ENCODE measurements at places on chromosomes 1 and 21.

GRCh38 chr1:28775121-28775942 is 36.6 kb upstream of the OPRD1 start:
- DNase-seq = peak; percentile 40

GRCh38 chr1:23644555-23644866 is 47.1 kb upstream of the RPL11 start:
- no peak for DNase-seq

GRCh38 chr1:26582836-26583460 is 53.4 kb downstream of the RPS6KA1 start:
- DNase-seq = no peak

- no peak for DNase-seq
Measured at GRCh38 chr1:147669469-147670318, 630 bp downstream of the ACP6 start.

DNA sequence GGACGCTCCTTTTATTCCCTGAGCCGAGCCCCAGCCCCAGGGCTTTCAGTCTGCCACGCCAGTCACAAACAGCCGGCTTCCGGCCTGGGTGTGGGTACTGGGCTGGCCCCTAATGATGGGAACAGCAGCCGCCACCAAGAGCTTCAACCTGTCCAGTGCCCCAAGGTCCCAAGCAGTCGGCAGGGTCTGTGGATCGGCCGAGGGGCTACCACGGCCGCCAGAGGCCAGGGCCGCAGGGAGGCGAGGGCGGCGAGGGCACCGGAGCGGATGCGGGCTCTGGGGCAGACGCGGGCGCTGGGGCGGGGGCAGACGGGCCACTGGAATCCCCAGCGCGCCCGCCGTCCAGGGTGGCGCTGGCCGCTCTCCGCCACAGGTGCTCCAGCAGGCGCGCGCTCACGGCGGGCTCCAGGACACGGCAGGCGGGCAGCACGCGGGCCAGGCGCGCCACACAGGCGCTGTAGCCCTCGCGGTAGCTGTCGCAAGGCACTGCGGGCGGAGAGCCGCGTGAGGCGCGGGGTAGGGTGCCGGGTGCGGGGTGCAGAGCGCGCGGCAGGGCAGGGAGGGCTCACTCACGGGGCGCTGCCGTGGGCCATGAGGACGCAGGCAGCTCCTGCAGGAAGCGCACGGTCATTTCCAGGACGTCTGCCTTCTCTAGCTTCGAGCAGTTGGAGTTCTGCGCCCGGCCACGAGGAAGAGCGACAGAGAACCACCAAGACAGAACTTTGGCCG is 887 bp downstream of the HES2 start:
- no peak for DNase-seq

DNA sequence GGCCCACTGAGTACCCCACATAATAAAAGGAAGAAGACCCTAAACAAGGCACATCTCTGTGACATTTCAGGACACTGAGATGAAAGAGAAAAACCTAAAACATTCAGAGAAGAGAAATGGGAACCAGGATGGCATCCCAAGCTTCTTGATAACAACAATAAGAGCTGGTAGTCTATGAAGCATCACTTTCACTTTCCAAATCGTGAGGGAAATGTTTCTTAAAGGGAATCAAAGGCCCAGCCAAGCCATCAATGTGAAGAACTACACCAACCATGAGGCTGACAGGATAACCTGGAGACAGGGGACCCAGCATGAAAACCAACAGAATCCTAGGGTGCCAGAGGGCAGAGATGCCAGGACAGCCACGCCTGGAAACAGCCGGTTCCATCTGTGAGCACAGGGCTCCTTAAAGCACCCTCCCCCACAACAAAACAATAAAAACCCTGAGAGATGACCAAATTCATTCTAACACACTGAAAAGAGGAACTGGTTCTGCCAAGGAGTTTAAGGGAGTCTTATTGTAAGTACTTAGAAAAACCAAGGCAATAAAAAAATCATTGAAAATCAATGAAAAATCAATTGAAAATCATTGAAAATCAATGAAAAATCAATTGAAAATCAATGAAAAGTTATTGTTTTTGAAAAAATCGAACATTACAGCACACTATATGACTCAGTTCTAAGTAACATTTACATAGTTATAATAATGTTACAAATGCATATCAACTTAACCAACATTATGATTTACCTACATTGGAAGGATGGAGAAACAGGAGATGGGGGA is 141.5 kb upstream of the ERG start:
- no peak for DNase-seq

DNA sequence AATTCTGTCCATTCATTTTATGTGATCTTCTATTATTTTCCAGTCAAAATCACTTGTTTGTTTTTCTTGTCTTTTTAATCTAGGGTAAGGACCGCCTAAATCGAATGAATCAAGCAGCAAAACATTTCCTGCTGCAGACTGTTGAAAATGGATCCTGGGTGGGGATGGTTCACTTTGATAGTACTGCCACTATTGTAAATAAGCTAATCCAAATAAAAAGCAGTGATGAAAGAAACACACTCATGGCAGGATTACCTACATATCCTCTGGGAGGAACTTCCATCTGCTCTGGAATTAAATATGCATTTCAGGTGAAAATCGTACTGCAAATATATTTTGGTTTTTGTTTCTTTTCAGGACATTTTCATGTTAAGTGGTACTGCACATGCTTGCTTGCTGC is 20.5 kb downstream of the CLCA4 start:
- DNase-seq = no peak

DNA sequence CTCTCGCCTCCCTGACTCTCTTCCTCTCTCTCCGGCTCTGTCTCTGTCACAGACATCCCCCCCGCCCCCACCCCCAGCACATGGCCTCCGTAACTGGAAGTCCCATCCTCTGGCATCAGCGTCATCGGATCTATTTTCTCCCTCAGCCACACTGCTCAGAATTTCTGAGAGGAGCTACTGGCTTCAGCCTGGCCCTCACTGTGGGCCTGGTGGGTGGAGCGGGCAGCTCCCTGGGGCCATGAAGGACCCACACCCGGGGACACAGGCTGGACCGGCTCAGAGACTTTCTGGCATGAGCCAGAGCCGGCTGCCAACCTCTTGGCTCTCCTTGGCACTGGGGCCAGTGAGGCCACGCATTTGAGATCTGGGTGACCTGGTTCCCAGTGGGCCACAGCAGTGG is 61.2 kb upstream of the CASZ1 start:
- DNase-seq = no peak

DNA sequence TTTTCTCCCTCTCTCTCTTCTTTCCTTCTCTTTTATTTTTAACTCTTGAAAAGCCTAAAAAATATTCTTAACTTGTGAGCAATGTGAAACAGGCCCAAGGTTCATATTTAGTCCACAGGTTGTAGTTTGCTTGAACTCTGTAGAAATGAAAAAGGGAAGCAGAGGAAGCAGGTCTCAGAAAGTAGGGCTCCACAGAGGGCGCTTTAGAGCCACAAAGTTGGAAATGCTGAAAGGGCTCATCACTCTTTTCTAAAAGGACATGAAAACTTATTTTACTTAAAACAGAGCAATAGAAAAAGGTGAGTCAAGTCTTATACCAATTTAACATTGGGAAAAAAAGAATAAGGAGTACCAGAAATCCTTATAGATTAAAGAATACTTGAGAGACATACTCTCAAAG is 247.0 kb downstream of the USP25 start:
- DNase-seq = no peak

GRCh38 chr1:225446595-225446960 is 18.7 kb upstream of the LBR start:
- DNase-seq = no peak

- no peak for DNase-seq
Measured at GRCh38 chr1:175629318-175629694, 114.1 kb downstream of the TNR start.

DNA sequence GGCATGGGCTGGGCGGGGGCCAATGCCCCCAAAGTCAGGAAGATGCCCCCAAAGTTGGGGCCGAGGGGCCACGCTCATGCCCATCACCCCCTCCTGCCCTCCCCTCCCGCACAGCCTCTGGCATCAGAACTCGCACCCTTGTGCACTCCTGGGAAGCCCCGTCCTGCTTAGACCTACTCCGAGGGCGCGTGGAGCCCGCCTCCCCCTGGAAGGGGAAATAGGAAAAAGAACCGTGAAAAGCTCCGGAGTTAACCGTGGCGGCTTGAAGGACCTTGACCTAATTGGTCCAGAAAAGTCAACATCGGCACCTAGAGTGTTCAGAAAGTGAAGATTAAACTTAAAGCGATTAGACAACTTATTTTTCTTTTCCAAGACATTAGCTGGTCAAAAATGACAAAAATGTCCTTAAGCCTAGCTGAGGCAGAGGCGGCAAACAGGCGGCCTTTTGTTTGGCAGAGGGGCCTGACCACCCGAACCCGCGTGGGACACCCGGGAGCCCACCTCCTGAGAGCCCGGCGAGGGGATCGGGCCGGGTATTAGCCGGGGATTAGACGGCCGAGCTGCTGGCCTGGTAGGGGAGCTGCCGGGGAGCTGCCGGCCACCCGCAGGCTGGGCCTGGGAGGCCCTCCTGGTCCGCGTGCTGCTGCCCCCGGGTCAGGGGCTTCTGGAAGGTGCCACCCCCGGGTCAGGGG is 65.5 kb downstream of the PRDM16 start:
- DNase-seq = no peak

GRCh38 chr21:39867198-39867650 is at the start of gene PCP4:
Gene PCP4, plus strand, starts transcription at chr21:39867438. Its CDS starts 64 bp downstream, at chr21:39867502.
- DNase-seq = no peak
